ENCODE measurements at places on chromosomes 2 and 18. TPM values are rescaled to one million over a fixed set of nuclear protein-coding genes. Genes with fewer than 3 reads are reported as not detected.

DNA sequence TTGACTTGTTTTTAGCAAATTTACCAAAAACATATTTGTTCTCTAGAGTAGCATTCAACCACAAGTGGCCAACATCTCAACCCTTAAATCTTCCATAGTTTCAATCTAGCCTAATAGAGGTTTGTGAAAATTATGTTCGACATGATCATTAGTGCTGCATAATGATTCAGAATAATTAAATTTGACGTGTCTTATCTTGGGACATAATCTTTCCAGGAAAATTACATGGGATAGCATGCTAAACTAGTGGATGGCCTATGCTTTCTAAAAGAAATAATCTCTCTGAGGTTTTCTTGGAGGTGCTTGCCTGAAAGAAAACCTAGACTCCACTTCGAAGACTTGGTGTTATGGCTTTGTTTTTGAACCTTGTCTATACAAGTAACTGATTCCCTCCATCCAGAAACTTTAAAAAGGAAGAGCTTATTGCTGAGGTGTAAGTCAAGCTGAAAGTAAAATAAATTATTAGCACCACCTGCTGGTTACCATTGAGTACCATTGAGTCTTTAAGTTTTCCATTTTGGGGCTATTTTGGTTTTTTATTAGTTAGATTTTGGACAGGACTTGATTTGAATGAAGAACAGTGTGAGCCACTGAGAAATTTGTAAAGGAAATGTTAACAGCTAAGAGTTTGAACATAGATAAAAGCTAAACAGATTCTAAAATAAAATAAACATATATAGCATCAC is 32.7 kb downstream of the COX7A2L start:
- H3K36me3 ChIP-seq: peaks cover 4% of the 10 kb centered on the region
- no peaks in the 10 kb centered on the region for H3K4me1 ChIP-seq
- no peak overlapping the region for H3K4me3 ChIP-seq
- peak overlapping the region; percentile 46 for H3K27ac ChIP-seq

DNA sequence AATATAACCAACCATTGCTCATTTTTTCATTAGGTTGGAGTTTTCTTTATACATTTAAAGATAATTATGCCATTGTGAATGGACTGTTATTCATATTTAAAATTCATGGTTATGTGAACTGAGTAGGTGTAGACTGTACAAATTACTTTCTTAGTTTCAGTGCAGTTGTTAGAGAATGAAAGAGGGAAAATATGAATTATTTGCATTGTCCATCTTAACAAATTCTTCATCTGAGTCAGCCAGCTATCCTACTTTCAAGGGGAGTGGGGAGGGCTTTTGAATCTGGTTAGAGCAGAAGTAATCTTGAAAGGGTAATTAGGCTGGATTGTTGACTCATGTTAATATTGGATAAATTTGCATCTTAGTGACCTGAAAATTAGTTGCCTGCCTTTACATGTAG is 212.0 kb downstream of the MCFD2 start:
- peaks cover 32% of the 10 kb centered on the region for H3K4me1 ChIP-seq
- H3K27ac ChIP-seq: no peak overlapping the region
- H3K27me3 ChIP-seq: no peaks in the 10 kb centered on the region

- no peak overlapping the region for H3K4me3 ChIP-seq
- DNase-seq: no peak
- no peaks in the 10 kb centered on the region for H3K4me1 ChIP-seq
- H3K36me3 ChIP-seq: no peaks in the 10 kb centered on the region
- H3K27ac ChIP-seq: no peak overlapping the region
- no peaks in the 10 kb centered on the region for H3K27me3 ChIP-seq
These were observed 40.6 kb upstream of the ACYP2 start for GRCh38 chr2:54074606-54075341.

GRCh38 chr2:42918671-42919318 is 126.4 kb upstream of the HAAO start:
- no peak for DNase-seq
- no peaks in the 10 kb centered on the region for H3K36me3 ChIP-seq
- peaks cover 53% of the 10 kb centered on the region for H3K4me1 ChIP-seq
- no peak overlapping the region for H3K27ac ChIP-seq
- H3K27me3 ChIP-seq: no peaks in the 10 kb centered on the region

GRCh38 chr18:49767111-49768050 is 46.0 kb downstream of the ACAA2 start:
- H3K4me1 ChIP-seq: no peaks in the 10 kb centered on the region
- H3K27me3 ChIP-seq: no peaks in the 10 kb centered on the region
- H3K4me3 ChIP-seq: no peak overlapping the region

DNA sequence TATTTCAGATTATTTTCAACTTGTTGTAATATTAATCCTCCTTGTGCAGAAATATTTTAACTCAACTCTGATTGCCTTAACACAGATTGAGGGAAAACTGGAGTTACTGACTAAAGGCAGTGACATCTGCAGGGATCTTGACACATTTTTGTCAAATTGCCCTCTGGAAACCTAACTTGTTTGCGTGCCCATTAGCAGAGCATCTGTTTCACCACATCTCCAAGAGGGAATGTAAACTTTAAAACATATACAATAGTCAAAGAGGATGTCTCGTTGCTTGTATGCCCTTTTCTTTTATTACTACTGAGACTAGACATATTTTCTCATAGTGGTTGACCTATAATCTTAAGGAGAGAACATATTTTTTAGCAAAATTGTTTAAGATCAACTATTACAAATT is 14.2 kb downstream of the INPP1 start:
- no peak overlapping the region for H3K4me3 ChIP-seq
- H3K27ac ChIP-seq: no peak overlapping the region
- H3K36me3 ChIP-seq: no peaks in the 10 kb centered on the region
- no peaks in the 10 kb centered on the region for H3K27me3 ChIP-seq
- no peak for DNase-seq

- H3K27me3 ChIP-seq: no peaks in the 10 kb centered on the region
- H3K4me3 ChIP-seq: no peak overlapping the region
- H3K4me1 ChIP-seq: peaks cover 13% of the 10 kb centered on the region
- DNase-seq: no peak
- H3K36me3 ChIP-seq: no peaks in the 10 kb centered on the region
- H3K27ac ChIP-seq: peak overlapping the region; percentile 64
These were observed 1094.9 kb downstream of the LRP1B start for GRCh38 chr2:141035846-141036420.

DNA sequence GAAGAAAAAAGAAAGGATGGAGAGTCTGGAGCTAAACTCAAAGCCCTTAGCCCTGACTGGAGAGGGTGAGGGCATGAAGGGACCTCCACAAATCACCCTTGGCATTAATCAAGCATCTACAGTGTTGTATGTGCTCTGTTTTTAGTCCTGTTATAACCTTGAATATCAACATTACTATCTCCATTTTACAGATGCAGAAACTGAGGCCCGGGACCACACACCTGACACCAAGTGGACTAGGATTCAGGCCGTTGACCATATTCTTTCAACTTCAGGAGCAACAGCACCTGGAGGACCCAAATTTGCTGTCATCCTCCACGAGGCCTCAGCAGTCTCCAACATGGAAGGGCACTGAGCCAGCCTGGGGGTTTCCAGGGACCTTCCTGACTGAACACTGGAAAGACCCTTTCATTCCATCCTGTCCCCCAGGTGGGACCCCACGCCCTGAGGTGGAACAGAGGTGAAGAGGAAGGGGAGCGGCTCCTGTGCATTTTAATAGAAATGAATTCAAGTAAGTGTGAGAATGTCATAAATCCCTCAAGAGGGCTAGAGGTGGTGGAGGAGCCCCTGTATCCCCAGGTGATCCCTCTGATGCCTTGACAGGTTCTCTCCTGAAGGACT is 41.0 kb downstream of the SERTAD2 start:
- H3K4me1 ChIP-seq: peaks cover 32% of the 10 kb centered on the region
- no peaks in the 10 kb centered on the region for H3K36me3 ChIP-seq

DNA sequence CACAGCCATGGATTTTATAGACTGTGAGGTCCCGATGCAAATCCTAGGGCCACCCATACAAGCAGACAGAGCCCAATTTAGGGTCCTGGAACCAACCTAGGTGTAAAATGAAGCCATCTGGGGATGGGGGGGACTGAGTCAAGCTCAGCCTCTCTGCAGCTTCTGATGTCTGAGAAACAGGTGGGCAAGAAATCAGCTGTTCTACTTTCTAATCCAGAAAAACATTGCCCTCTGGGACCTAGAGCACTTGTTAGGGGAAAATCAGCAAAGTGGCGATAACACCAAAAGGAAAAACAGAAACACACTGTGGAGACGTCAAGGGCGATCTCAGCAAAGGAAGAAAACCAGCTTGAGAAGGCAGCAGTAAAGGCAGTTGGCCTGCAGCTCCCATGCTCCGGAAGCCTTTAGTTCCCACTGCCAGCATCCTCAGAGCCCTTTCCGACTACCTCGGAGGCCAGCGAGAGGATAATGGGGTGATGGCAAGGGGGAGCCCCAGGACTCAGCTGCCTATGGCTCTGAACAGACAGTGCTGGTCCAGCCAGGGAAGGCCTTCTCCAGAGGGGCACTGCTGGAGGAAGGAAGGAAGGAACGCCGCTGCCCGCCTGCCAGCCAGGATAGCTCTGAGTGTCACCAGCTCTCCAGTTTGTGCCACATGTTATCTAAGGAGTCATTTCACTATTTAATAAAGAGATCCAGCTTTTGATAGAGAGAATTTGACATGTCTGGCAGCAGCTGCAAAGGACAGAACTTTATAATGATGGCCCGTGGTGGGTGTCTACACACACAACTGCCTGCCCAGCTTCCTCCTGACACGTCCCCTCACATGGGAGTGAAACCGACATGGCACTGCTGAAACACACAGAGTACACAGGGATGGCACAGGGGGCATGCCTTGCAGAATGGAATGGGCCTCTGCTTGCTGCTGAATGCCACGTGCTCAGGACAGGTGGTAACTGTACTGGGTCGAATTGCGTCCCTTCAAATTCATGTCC is 37.7 kb downstream of the HS1BP3 start:
- no peaks in the 10 kb centered on the region for H3K36me3 ChIP-seq
- no peak for DNase-seq
- peaks cover 14% of the 10 kb centered on the region for H3K27me3 ChIP-seq
- H3K4me1 ChIP-seq: peaks cover 37% of the 10 kb centered on the region
- H3K27ac ChIP-seq: no peak overlapping the region
- no peak overlapping the region for H3K4me3 ChIP-seq

The MRO gene
- not detected for total RNA-seq

All from neural progenitor cell (in vitro differentiated cells).